ENCODE measurements at places on chromosomes 12 and 14. TPM values are rescaled to one million over a fixed set of nuclear protein-coding genes. Genes with fewer than 3 reads are reported as not detected.

Gene ANAPC5
- total RNA-seq: 134 TPM

GRCh38 chr12:41073633-41074472 lies 114.3 kb upstream of the PDZRN4 start:
- DNase-seq: no peak

GRCh38 chr12:15253990-15254389 lies 32.8 kb upstream of the RERG start:
- DNase-seq: no peak

GRCh38 chr12:117294189-117294603 lies 67.2 kb downstream of the NOS1 start:
- no peak for DNase-seq

- DNase-seq: no peak
These were observed 271.2 kb upstream of the NAV3 start for GRCh38 chr12:77559400-77560074.

DNA sequence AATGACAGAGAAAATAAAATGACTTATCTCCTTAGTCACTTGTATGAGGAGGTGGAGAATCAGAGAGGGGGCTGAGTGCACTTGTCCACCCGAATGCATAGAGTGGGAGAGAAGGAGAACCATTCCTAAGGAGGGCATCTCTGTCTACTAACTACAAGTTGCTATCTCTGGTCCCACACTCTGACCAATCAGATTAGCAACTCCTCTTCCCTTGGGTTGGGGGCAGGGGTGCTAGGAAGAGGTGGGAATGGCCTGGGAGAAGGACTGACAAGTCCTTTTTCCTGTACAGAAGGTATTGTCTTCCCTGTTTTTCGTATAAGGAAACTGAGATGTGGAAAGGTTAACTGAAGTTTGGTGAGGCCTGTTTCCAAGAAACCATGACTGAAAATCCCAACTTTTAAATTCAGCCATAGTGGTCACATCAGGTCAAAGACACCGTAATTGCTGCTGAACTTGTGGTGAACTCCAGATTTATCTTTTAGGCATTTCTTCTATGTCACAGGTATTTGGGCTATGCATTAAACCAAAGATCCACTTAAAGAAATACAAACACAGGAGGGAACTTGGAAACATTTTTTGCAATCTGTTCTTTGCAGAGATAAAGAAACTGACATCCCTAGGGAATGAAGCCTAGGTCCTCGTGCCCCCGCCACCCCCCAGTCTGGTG lies 207.8 kb downstream of the CRADD start:
- no peak for DNase-seq

Gene DPPA3
- total RNA-seq: not detected

GRCh38 chr12:105659355-105660075 lies 329.0 kb downstream of the C12orf75 start:
- no peak for DNase-seq

DNA sequence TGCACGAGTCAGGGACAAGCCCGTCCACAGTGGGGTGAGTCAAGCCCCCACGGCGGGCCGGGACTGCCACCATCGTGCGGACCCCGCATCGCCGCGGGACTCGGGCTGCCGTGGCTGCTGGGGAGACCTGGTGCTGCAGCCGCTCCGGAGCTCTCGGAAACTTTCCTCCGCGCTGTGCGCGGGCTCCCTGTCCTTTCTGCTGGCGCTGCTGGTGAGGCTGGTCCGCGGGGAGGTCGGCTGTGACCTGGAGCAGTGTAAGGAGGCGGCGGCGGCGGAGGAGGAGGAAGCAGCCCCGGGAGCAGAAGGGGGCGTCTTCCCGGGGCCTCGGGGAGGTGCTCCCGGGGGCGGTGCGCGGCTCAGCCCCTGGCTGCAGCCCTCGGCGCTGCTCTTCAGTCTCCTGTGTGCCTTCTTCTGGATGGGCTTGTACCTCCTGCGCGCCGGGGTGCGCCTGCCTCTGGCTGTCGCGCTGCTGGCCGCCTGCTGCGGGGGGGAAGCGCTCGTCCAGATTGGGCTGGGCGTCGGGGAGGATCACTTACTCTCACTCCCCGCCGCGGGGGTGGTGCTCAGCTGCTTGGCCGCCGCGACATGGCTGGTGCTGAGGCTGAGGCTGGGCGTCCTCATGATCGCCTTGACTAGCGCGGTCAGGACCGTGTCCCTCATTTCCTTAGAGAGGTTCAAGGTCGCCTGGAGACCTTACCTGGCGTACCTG lies 1.1 kb downstream of the PDE3A start:
- peak; percentile 23 for DNase-seq

DNA sequence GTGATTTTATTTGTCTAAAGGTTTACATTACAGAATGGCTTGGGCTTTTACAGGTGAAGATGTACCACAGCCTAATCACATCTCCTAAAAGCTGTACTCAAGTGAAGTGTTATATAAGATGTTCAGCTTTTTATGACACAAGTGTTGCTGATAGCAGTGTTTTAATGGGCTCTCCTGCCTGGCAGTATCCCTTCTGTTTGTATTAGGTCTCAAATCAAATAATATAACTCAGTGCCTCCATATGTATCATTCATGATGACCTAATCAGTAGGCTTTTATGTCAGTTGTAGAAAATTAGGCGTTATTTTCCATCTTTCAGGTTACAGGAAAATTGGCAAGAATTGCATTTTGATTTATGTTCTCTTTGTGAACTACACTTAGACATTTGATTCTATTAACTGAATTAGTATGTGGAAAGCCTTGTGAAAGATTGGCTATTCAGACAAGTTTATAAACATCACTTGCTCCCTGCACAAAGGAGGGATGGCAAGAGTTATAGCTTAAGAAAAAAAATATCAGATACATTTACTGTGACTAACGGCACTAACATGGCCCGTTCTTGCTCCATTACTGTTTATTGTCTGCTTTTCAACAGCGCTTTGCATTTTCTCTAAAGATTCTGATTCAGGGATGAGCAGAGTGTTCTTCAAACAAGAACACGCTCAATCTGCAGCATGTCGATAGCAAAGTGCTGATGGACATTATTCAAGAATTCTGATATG lies 143.7 kb upstream of the DIO2 start:
- no peak for DNase-seq

- DNase-seq: no peak
These were observed 46.5 kb downstream of the PAPLN start for GRCh38 chr14:73283608-73284379.

Gene ESRRB
- not detected for total RNA-seq

DNA sequence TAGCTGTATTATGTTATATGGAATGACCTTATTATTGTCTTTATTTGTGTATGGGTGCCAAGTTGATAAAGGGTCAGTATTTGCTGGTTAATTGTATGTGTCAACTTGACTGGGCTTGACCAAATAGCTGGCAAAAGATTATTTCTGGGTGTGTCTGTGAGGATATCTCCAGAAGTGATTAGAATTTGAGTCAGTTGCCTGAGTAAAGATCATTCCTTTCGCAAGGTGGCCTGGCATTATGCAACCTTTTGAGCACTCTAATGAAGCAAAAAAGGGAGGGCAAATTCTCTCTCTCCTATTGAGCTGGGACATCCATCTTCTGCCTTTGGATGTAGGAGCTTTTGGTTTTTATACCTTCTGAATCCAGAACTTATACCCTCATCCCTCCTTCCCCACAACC lies 82.2 kb downstream of the ATXN7L3B start:
- no peak for DNase-seq

DNA sequence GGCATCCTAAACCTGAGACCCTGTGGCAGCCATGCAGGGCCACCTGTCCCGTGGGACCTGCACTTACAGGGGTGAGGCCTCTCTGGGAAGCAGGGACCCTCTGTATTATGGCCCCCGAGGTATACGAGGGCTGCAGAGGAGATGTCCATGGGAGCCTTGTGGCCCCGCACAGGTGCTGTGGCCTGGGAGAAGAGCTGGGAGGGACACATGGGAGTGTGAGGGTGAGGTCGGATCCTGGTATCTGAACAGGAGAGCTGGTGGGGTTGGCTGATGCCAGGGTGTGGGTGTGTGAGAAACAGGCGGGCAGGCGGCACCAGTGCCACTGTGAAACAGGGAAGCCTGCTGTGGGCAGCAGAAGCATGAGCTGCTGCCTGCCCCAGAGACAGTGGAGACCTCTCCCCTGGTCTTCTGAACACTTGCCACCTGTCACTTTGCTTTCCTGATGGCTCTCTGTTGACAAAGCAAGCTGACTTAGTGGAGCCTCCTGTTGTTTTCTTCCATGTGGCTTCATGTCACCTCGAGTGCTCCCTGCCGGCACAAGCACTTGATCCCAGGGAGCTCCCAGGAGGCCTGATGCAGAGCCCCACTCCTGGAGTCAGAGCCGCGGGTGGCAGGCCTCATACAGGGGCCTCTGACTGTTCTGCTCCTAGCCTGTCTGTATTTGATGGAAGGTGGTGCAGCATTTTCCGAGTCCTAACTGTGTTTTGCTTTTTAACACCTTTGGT lies 19.8 kb upstream of the AMN start:
- no peak for DNase-seq

GRCh38 chr14:70602254-70602653 lies 1.8 kb upstream of the MED6 start:
- DNase-seq: no peak

Gene KRT83
- not detected for total RNA-seq

DNA sequence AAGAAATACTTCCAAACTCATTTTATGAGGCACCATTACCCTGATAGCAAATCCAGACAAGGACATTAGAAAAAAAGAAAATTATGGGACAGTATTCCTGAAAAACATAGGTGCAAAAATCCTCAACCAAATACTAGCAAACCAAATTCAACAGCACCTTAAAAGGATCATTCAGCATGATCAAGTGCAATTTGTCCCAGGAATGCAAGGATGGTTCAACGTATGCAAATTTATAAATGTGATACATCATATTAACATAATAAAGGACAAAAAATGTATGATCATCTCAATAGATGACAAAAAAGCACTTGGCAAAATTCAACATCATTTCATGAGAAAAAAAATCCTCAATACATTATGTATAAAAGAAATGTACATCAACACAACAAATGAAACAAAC lies 162.9 kb downstream of the DUSP6 start:
- DNase-seq: no peak

Gene DTX3
- 10.7 TPM for total RNA-seq

DNA sequence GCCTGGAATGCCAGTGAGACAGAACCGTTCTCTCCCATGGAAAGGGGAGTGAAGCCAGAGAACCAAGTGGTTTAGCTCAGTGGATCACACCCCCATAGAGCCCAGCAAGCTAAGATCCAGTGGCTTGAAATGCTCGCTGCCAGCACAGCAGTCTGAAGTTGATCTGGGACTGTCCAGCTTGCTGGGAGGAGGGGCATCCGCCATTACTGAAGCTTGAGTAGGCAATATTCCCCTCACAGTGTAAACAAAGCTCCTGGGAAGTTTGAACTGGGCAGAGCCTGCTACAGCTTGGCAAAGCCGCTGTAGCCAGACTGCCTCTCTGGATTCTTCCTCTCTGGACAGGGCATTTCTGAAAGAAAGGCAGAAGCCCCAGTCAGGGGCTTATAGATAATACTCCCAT lies 374.3 kb upstream of the DCN start:
- DNase-seq: no peak

- DNase-seq: peak; percentile 30
These were observed 21.4 kb upstream of the VSX2 start for GRCh38 chr14:74217672-74218448.

Gene PTHLH
- total RNA-seq: 1.1 TPM

- DNase-seq: no peak
These were observed 47.8 kb downstream of the TESC start for GRCh38 chr12:117051380-117051779.

DNA sequence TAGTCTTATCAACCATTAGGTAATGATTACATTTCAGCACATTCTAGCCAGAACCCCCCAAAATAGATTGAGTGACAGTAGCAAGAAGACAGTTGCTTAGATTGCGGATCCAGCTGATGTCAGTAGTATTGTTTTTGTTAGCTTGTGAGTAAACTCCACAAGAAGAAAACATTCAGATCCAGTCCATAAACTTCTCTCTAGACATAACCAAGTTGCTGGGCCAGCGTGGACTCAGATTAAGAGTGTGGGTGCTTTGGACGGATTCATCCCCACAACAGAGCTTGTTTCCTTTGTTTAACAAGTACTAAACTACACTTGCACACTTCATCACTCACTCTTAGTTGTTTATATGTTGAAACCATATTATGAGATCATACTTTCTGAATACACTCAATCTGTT lies 293.4 kb downstream of the NPAS3 start:
- no peak for DNase-seq

GRCh38 chr12:11981121-11981733 lies 89.5 kb upstream of the BCL2L14 start:
- no peak for DNase-seq

GRCh38 chr14:54172562-54172961 lies 215.9 kb upstream of the BMP4 start:
- no peak for DNase-seq

- no peak for DNase-seq
These were observed 134.8 kb upstream of the VRK1 start for GRCh38 chr14:96662116-96662970.

DNA sequence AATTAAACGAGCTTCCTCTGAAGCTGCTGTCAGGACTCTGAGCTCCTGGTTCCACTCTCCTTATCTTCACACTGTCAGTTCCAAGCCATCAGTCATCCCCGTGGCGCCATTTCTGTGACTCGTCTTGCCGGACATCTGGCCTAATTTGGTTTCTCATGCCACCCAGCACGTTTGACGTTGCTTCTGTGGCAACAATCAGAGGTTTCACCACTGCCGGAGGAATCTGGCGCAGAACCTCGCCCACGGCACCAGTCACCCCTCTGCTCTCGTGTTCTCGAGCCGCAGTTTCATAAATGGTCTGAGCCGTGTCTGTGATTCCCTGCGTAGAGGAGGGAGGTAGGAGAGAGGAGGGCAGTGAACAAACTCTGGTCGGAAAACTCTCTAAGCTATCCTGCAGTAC lies 29.7 kb downstream of the BDKRB1 start:
- DNase-seq: peak; percentile 59

Gene NGB
- total RNA-seq: not detected

Gene PRB2
- total RNA-seq: not detected

Gene GALNT4
- total RNA-seq: 3.6 TPM

Gene FZD10
- 0.04 TPM for total RNA-seq

Gene GALNT6
- not detected for total RNA-seq

Gene VASH1
- total RNA-seq: 2.2 TPM
